ENCODE measurements at places on chromosomes 12 and 14.

GRCh38 chr14:27686137-27686536 lies 1080.5 kb upstream of the FOXG1 start:
- DNase-seq = no peak

DNA sequence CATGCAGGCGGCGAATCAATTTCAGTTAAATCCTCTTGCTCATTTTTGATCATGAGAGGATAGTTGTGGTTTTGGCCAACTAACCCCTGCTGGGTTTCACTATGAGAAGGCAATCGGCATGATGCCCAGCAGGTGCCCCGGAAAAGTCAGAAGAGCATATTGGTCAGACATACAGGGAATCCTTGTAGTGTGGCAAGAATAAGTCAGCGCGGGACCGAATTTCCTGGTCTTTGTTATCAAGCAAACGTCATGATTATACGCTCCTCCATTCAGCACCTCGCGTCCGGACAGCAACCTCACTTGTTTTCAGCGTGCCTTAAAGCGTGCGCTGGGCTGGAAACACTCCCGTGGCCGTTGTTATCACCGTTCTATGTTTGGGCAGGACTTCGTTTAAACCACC lies 1.8 kb downstream of the TBC1D30 start:
- DNase-seq = peak; percentile 72

DNA sequence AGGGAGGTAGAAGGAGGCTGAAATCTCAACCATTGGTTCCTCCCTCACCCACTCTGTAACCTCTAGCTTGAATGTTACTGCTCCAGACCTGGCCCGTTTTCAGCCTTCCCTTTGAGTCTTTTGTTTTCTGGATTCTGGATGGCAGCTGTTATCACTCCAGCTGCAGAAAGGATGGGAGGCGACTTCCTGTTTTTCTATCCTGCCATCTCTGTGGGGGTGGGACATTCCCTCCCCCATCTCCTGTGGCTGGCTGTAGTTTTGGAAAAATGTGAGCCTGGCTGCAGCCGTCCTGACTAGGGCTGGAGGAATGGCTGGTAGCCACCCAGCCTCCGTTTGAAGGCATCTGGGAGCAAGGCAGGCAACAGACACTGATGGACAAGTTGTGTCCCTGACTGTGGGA lies 2.9 kb upstream of the PPFIBP1 start:
- DNase-seq = no peak

GRCh38 chr12:62914443-62915203 lies 20.3 kb downstream of the PPM1H start:
- no peak for DNase-seq

- no peak for DNase-seq
Observed at GRCh38 chr12:91173124-91173523, 9.5 kb downstream of the DCN start.

GRCh38 chr14:68041876-68042354 lies 222.3 kb downstream of the RAD51B start:
- no peak for DNase-seq

DNA sequence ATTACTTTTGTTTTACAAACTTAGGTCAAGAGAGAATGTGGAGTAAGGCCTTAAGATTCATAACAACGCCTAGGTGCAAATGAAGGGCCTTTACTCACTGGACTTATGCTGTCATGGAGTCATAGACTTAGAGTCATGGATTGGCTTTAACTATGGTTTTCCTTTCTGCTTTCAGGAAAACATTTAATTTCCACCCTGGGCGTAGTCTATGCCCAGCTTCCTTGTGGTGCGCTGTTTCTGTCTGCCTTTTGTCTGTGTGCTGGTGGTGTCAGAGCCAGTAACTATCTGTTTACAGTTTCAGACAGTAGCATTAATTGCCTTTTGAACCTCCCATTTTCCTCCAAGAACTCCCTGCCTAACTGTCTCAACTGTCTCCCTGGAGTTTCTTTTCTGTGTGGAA lies 31.8 kb upstream of the COX6A1 start:
- DNase-seq = no peak
